ENCODE measurements at places on chromosomes 2 and 18. TPM values are rescaled to one million over a fixed set of nuclear protein-coding genes. Genes with fewer than 3 reads are reported as not detected.

Gene NETO1
- not detected for total RNA-seq

Gene DSG3
- not detected for total RNA-seq

Gene CFC1
- total RNA-seq, result not detected

Gene OBSL1
- total RNA-seq, result 0.99 TPM

Gene NOL4
- not detected for total RNA-seq

Gene DBI
- 169 TPM for total RNA-seq

Gene LCT
- total RNA-seq, result 0.25 TPM

Gene TTC31
- total RNA-seq, result 23.5 TPM

Gene HAT1
- 84.4 TPM for total RNA-seq

Gene ARHGEF4
- total RNA-seq, result 0.63 TPM

Gene NOSTRIN
- total RNA-seq, result not detected

Gene MAB21L4
- total RNA-seq, result not detected

Gene SCYGR4
- not detected for total RNA-seq

Gene XIRP2
- total RNA-seq, result not detected

Gene PTH2R
- 0.08 TPM for total RNA-seq

Gene HYCC2
- total RNA-seq, result 27.8 TPM

Gene MDH1B
- total RNA-seq, result 0.65 TPM

Gene NTSR2
- total RNA-seq, result not detected

Gene DSG1
- not detected for total RNA-seq

Gene SKA1
- 31.5 TPM for total RNA-seq

Gene RNF25
- total RNA-seq, result 24.1 TPM

Gene IL36B
- total RNA-seq, result not detected

Gene MATN3
- not detected for total RNA-seq

Gene MAPK4
- total RNA-seq, result not detected

Gene LIMS3
- total RNA-seq, result 0.78 TPM

Gene MARCHF4
- total RNA-seq, result not detected

Gene LRP2
- total RNA-seq, result 0.08 TPM

Gene DRC1
- total RNA-seq, result not detected

Gene SKOR2
- not detected for total RNA-seq

Gene SLC66A2
- 30.7 TPM for total RNA-seq

Gene COLEC11
- total RNA-seq, result 0.38 TPM

Gene SERPINB2
- total RNA-seq, result not detected

Gene LIPG
- total RNA-seq, result 0.08 TPM

Gene RTN4
- total RNA-seq, result 104 TPM

Gene SERPINB12
- total RNA-seq, result not detected

Gene SAG
- total RNA-seq, result 0.15 TPM

Gene TLX2
- total RNA-seq, result 0.25 TPM

Gene TNFAIP6
- total RNA-seq, result not detected

Gene SLC11A1
- total RNA-seq, result 0.13 TPM

Gene SPRED2
- total RNA-seq, result 4.7 TPM

Gene SGPP2
- total RNA-seq, result 5.7 TPM

Data from activated CD8-positive, alpha-beta memory T cell treated with anti-CD3 and anti-CD28 coated beads for 36 hours (primary cell).